ENCODE measurements at places on chromosomes 3 and 15. TPM values are rescaled to one million over a fixed set of nuclear protein-coding genes. Genes with fewer than 3 reads are reported as not detected.

The EXD1 gene
- total RNA-seq = 0.09 TPM

The SLC51A gene
- 0.66 TPM for total RNA-seq

DNA sequence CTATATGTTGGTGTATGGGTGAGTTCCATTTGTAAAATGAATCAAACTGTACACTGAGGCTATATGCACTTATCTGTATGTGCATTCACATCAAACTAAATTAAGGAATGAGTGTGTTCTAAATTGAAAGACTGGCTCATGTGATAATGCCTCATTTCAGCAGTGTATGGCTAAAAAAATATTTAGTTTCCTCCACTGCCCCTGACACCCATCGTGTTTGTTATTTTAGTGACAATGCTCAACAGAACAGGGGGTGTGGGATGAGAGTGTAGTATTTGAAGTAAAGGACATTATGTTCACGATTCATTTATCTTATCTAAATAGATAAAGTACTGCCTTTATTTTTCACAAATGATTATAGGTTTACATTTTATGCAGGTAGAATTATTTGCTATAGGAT is 301.1 kb upstream of the ARPP21 start:
- DNase-seq = no peak

- no peak for DNase-seq
These were observed 58.9 kb downstream of the MYO1E start for GRCh38 chr15:59313641-59314332.

The PCLAF gene
- 57.6 TPM for total RNA-seq

- DNase-seq = no peak
These were observed 20.7 kb upstream of the ERC2 start for GRCh38 chr3:56488812-56489600.

The DNAH12 gene
- total RNA-seq = 0.14 TPM

GRCh38 chr3:15851735-15852134 is 54.0 kb upstream of the ANKRD28 start:
- no peak for DNase-seq

- DNase-seq = no peak
These were observed 513.6 kb upstream of the KCNMB2 start for GRCh38 chr3:178022599-178022998.

DNA sequence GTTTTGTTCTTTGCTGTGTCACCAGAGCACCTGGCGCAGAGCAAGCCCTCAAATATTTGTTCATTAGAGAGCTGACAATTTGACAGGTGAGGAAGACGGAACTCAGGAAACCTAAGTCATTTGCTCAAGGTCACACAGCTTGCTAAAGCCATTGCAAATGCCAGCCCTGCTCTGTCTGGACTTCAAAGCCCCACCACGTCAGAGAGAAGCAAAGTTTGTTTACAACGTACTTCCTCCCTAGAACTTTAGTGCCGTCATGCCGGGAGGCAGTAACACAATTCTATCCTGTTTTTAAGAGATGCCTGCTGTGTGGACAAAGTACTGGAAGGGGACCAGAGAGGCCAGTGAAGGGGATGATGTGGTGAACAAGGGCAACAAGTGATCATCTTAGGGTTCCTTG is 216.6 kb upstream of the PRICKLE2 start:
- DNase-seq = no peak

The ST3GAL6 gene
- 16.8 TPM for total RNA-seq

GRCh38 chr3:31891876-31892455 is 89.1 kb downstream of the OSBPL10 start:
- DNase-seq = no peak

- no peak for DNase-seq
These were observed 681 bp upstream of the IL5RA start for GRCh38 chr3:3110749-3111361.

The PROK2 gene
- total RNA-seq = 0.14 TPM

The WDR6 gene
- total RNA-seq = 53.9 TPM

The GPR27 gene
- 0.05 TPM for total RNA-seq

DNA sequence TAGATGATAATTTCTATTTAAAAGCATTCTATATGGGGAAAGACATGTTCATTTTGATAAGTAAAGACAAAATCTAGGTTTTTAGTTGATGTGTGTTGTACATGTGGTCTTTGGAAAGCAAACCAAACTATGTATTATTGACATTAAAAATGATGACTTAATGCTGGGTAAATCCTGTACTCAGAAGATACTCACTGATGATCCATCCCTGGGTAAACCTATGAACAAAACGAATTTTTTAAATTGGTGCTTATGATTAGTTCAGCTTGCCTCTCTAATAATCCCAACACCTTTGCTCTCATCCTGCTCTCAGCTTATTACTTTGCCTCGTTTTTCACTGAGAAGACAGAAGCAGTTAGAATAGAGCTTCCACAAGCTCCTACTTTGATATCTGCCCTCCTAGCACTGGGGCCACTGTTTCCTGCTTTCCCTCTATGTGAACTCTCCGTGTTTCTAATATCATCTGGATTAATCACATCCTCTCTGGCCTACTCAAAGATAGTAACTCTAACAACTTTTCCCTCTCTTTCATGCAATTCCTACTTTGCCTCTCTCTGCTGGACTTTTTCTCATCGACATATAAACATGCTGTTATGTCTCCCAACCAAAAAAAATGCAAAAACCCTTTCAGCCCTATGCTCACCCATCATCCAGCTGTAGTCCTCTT is 29.3 kb downstream of the RARRES1 start:
- no peak for DNase-seq

- no peak for DNase-seq
These were observed 54.5 kb downstream of the GABRG3 start for GRCh38 chr15:27025481-27025966.

DNA sequence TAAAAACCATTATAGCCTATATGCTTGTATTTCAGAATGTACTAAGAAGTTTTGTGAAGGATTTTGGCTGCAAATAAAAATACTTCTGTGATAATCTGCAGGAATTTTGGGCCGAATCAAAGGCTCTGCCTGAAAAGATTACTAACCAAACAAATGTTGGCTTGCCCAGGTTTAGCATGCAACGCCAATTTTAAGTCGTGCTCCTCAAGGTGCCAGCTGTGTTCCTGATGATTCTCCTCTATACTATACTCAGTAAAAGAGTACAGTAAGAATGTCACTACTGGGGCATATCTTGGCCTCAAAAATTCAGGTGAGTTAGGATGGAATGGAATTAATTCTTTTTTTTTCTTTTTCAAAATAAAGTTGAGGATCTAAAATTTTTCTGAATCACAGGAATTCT is 150.8 kb upstream of the TSPAN3 start:
- DNase-seq = no peak

GRCh38 chr3:37993067-37993455 is 2.5 kb downstream of the VILL start:
- no peak for DNase-seq

The CNBP gene
- total RNA-seq = 307 TPM

GRCh38 chr15:48020166-48020565 is 100.6 kb upstream of the SLC24A5 start:
- DNase-seq = no peak

The LRRC31 gene
- 0.09 TPM for total RNA-seq

The KNL1 gene
- 25.8 TPM for total RNA-seq

DNA sequence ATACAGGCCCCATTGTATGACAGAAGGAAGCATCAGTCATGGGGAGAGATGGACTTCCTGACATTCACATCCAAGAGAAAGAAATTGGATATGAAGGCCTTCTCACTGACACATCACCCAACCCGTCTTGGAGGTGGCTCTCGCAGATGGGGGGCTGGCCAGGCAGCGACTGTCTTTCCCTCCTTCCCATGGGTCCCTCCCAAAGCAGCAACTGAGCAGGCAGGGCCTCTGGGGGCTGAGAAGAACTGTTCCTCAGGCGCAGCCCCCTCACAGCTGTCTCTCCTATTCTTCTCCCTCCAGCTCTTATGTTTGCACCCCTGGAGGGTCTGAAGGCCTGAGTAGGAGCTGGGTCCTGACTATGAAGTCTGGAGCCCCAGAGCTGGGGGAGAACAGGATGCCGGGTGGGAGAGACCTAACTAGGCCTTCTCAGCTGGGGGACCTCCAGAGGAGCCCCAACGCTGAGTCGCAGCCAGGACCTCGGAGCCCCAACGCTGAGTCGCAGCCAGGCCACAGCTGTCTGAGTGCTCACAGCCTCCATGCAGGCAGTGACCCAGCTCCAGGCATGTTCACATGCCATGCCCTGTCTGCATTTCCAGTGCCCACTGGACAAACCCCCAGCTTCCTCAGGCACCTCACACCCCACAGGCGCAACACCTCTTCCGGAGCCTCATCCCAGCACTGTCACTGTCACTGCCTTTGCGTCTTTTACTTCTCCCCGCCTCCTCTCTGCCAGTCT is 29.6 kb downstream of the UMPS start:
- DNase-seq = no peak

DNA sequence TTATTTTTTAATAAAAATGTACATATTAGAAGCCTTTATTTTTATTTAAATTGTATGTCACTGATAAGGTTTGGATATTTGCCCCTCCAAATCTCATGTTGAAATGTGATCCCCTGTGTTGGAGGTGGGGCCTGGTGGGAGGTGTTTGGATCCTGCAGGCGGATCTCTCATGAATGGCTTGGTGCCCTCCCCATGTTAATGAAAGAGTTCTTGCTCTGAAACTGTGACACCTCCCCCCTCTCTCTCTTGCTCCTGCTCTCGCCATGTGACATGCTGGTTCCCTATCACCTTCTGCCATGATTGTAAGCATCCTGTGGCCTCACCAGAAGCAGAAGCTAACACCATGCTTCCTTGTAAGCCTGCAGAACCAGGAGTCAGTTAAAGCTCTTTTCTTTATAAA is 13.0 kb downstream of the AGTR1 start:
- DNase-seq = no peak

The ADCY5 gene
- total RNA-seq = 0.76 TPM

The ANKRD63 gene
- total RNA-seq = not detected

The HAUS2 gene
- 24.5 TPM for total RNA-seq

The CLDN1 gene
- total RNA-seq = 9.5 TPM

DNA sequence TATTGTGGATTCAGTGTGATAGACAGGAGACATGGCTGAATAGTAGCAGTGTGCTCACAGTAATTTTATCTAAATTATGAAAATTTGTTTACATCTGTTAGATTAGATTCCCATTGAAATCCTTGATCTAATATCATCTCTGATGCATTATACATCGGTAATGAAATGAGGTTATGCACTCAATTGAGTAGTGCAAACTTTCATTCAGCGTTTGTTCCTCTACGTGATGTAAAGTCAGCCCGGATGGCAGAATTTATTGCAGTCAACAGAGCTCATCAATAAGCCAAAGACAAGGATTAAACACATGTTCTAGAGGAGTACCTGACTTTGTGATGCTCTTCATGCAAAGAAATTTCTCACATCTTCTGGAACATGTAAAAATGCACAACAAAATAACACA is 549.2 kb downstream of the GOLGA6L6 start:
- no peak for DNase-seq

The C3orf20 gene
- total RNA-seq = not detected

The MYL3 gene
- 0.19 TPM for total RNA-seq

DNA sequence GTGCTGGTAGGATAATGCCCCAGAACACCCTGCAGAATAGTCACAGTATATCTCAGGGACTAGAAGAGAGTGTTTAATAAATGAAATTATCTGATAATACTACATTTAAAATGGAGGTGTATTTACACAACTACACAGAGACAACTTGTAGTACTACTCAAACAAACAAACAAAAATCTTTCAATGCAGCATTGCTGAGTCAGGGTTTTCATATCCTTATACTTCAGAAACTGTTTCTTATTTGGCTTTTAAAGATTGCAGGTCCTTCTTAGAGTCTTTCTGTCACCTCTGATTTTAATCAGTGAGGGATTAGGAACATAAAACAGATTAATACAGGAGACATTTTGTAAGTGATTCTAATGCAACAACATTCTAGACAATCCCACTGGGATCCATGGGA is 57.4 kb downstream of the EPHA3 start:
- DNase-seq = no peak

GRCh38 chr3:72340476-72341379 is 507.5 kb downstream of the SHQ1 start:
- DNase-seq = no peak

The GRM2 gene
- 0.05 TPM for total RNA-seq

The EEF1AKMT4 gene
- 5.0 TPM for total RNA-seq

- no peak for DNase-seq
These were observed 853.5 kb downstream of the TUSC7 start for GRCh38 chr3:117563063-117563462.

The NANOGP8 gene
- not detected for total RNA-seq

DNA sequence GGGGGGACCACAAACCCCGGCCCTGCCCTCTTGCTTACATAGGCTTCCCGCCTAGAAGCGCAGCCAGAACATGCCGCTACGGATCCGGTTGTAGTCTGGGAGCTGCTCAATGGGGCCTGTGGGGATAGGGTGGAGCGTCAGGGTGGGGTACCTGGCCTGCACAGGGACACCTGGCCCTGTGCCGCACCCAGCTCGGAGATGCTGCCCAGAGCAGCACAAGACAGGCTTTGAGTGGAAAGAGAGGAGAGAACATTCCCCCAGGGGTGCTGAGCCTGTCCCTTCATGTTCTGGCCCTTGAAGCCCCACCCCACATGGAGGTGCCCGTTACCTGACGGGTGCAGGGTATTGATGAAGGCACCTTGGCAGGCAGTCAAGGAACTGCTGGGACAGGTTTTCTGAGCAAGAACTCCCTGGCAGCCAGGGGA is 4.0 kb upstream of the COL7A1 start:
- no peak for DNase-seq

GRCh38 chr15:88989578-88989977 is 76.4 kb upstream of the MFGE8 start:
- no peak for DNase-seq

- no peak for DNase-seq
These were observed 576.2 kb downstream of the TUSC7 start for GRCh38 chr3:117285737-117286136.

DNA sequence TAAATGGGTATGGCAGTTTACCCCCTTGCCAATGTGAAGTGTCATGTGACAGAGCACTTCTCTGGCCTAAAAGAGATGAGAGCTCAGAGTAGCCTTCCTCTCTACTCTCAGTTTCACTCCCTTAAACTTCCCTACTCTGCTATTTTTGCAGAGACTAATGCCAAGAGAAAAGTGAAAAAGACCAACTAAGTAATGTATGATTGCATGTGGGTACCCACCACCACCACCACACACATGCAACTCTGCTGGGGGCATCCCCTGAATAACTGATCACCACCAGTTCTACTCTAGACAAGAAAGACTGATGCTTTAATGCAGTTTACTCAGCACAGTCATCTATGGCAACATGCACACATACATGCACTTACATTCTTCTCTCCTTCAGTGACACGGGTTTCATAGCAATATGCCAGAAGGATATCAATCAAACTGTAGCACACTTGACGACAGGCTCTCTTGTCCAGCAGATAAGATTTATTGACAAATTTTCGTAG is 31.3 kb downstream of the SHQ1 start:
- DNase-seq = no peak
